Left forelimb (tissue), 1 donor: ENCODE measurements at places on chromosomes 6 and 20.

- peak; percentile 78 for DNase-seq
These were observed 159.3 kb downstream of the PREX1 start for GRCh38 chr20:48668451-48668946.

DNA sequence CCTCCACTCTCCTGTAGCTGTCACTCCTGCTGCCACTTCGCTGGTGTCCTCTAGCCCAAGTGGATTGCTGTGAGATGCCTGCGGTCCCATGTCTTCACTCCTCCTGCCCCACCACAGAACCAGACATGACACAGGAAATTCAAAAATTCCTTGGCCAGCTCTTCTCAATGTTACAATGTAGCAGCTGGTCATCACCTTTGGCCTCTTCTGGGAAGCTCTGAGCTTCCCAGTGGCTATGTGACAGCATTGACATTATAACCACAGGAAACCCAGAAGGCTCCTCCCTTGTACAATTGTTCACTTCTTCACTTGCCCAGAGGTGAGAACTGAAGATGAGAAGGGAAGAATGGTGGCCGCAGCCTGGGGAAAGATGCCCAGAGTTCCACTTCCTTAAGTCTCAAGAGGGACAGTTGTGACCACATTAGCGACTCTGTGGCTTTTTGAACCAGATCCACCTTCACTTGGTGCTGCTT is 76.1 kb upstream of the NAA20 start:
- DNase-seq: no peak

DNA sequence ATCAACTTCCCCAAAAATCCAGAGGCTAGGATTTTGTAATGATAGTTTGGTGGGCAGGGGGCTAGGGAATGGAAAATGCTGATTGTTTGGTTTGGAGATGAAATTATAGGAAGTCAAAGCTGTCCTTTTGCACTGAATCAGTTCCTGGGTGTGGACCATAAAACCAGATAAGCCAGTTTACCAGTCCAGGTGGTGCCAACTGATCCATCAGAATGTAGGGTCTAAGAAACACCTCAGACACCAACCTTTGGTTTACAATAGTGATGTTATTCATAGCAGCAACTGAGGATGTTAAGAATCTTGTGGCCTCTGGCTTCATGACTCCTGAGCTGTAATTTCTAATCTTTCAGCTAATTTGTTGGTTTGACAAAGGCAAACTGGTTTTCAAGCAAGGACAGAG is 496.6 kb upstream of the EPHA7 start:
- no peak for DNase-seq

GRCh38 chr6:12328701-12329100 is 38.5 kb downstream of the EDN1 start:
- no peak for DNase-seq

GRCh38 chr20:47672166-47672565 is 113.1 kb downstream of the SULF2 start:
- DNase-seq: peak; percentile 52
